GM23248 (cell line): ENCODE measurements at places on chromosomes 13 and 19. TPM values are rescaled to one million over a fixed set of nuclear protein-coding genes. Genes with fewer than 3 reads are reported as not detected.

DNA sequence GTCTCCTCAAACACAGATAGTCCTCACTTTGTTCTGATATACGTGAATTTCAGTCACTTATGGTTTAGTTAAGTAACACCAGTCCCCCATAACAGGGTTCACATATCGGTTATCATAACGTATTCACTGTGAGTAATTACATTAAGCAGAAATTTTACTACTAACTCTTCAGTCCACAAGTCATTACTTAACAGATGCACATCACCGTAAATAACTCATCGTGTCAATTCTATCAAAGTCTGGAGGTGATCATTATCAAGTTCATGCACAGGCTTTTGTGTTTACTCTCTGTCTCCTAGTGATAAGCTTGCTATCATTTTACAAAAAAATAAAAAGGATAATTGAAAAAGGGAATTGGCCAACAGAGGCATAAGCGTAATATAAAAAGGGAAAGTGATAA, 287.4 kb upstream of the ATXN8OS start:
- no peak for DNase-seq

GRCh38 chr19:47106821-47107201, 6.8 kb downstream of the ZC3H4 start:
- DNase-seq = peak; percentile 86

Gene CNFN
- total RNA-seq = not detected in 2 replicates

- DNase-seq = no peak
Measured at GRCh38 chr13:40483601-40484000, 182.8 kb downstream of the FOXO1 start.

Gene CAPS
- 5.1 and 16.1 TPM in 2 replicates for total RNA-seq

Gene GPX4
- 298 and 323 TPM in 2 replicates for total RNA-seq

DNA sequence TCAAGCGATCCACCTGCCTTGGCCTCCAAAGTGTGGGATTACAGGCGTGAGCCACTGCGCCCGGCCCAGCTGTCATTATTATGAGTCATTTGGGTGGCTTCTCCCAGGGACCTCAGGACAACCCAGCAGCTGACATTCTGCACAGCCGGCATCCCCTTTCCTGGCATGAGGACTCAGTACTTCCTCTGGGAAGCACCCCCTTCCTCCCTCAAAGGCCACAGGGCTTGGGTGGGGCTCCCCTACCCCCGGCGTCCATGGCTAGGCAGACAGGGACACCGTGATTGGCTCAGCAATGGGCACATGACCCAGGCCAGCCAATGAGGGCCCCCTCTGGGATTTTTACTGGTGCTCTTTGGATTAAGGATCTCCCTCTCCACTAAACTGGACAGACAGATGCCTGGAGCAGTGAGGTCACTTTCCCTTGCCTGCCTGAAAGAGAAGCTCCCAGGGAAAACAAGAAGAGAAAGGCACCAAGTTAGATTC, 6.0 kb downstream of the KANK2 start:
- DNase-seq = peak; percentile 74

DNA sequence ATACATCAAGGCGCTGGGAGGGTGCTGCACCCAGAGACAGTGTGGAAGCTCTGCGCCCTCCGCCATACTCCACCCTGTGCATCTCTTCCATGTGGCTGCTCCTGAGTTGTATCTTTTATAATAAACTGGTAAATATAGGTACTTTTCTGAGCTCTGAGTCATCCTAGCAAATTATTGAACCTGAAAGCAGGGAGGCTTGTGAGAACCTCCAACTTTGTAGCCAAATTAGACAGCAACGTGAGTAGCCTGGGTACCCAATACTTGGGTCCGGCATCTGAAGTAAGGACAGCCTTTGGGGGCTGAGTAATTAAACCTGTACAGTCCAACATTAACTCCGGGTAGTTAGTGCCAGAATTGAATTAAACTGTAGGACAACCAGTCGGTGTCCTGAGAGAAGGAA, 57.4 kb downstream of the RUBCNL start:
- DNase-seq = no peak

Gene LYL1
- total RNA-seq = not detected in 2 replicates

DNA sequence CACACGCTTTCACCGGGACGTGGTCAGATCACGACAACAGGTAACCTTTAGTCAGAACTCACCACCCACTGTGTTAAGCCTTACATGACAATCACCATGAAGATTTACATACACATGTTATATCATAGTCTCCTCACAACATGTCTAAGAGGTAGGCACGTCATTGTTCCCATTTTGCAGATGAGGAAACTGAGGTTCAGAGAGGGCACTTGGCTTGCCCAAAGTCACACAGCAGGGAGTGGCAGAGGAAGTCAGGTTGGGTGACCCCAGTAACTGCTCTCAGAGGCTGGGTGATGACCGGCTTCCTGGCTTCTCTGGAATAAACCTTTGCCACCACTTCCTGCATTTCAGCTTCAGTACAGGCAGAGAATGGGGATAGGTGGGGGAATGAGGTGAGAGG, 5.3 kb downstream of the KLK10 start:
- no peak for DNase-seq

DNA sequence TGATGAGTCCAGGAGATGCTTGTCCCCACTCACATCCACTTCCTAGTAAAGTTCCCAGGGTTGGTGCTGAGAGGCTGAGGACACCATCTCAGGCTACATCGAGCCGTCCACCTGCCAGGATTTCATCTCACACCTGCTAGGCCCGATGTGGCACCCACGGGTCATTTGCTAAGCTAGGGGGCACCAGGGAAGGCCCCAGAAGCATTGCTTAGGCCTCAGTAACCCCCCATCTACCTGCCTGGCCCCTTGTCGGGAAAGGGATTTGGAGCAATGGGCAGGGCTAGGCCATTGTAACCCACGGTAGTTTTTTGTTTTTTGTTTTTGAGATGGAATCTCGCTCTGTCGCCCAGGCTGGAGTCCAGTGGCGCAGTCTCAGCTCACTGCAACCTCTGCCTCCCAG, 51.8 kb downstream of the F2RL3 start:
- DNase-seq = no peak

DNA sequence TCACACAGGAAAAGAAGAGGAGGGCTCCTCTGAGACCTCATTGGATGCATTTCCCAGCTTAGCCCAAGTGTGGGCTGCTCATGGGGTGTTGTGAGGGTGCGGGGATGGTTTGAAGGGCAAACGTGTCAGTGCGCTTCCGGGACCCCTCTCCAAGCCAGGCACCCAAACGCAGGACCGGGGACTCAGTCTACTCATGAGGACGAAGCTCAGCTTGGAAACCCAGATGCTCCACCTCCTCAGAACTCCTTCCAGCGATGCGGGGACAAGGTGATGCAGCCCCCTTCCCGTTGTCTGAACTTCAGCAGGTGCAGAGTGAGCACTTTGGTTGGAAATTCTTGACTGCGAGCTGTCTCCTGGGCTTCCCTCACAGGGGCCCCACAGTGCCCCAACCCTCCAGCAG, 33.1 kb upstream of the MTIF3 start:
- DNase-seq = no peak

DNA sequence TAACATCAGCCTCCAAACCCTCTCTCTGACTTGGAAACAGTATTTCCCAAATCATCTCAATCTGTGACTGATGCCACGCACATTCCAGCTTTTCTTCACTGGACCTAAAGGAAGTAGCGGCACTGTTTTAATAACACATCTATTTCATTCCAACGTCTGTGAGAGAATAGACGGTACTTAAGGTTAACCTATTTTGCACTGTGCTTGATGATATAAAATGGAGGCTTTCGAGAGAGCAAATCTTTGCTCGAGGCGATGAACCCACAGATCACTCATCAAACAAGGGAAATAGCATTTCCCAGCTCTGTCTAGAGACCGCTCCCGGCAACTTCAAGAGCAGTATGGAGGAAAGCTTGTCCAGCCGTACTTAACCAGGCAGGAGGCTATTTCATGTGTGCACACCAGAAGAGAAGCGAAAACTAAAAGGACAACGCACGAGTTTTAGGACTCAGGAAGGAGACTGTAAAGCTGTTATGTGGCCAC, 2.9 kb downstream of the UBL3 start:
- DNase-seq = peak; percentile 72

DNA sequence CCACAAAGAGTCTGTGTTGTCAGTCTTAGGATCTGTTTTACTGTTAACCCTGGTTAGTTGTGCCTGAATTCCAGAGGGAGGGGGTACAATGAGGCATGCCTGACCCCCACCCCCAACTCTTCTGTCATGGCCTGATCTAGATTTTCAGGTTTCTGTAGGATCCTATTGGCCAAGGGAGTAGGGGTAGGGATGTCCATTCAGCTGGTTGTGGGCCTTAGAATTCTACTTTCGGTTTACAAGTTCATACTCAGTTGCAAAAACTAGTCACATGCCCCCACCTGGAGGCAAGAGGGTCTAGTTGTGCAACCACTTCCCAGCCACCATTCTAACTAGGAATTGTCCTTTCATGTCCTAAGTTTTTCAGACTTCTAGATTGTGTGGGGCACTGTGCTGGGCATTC, 94.3 kb upstream of the MBNL2 start:
- DNase-seq = no peak

DNA sequence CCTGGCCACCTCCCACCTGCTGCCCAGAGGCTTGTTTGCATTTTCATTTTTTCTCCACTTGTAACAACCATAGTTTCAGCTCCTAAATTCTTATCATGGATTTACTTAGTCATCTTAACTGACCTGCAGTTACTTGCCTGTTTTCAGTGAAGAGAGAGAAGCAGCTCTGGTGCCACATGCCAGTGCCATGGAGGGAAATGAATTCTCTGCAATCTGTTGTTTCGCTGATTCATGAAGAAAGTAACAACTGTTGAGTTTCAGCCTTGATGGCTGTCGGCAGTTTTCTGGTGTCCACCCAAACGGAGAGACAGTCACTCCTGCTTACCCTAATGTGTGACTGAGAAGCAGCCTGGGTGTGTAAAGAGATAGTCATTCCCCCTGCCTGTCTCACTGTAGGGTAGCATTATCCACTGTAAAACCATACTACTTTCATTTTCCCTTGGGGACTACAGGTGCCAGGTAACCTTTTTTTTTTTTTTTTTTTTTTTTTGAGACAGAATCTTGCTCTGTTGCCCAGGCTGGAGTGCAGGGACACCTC, 116.1 kb downstream of the DNAJC3 start:
- DNase-seq = peak; percentile 12

DNA sequence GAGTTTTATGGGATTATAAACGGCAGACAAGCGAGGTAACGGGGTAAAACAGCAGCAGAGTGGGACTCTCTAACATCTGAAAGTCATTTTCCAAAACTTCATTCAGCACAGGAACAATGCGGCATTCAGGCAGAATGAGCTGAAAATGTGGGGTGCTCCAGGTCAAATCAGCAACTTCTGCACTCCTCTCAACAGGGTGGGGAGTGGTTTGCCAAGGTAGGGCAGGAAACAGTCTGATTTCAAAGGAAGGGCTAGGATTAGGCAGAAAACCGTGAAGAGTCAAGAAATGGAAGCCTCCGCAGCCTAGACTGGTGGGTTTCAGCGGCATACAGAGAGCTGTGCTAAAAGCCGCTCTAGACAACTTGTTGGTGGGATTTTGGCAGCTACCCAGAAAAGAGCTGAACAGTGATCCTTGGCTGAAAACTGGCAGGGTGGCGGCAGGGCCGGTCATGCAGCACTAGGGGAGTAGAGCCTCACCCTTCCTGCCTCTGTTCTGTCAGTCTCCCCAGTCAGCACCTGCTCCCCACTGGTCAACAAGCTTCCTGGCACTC, 154.2 kb upstream of the KLF12 start:
- no peak for DNase-seq

DNA sequence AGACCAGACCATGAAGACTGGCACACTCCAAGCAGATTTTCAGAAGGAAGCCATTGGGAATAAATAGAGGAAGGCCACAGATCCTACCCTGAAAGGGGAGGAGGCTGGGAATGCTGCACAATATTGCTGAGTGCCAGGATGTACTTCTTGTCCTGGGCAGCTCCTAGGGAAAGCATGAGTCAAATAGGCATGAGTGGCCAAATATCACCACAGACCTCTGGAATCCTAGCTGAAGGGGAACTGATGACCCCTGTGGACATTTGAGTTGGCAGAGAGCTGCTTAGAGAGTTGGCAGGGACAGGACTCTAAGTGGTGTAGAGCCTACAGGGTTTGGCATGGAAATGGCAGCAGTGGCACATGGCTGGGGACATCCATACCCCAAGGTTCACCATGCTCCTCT, 234.3 kb upstream of the TRPC4 start:
- peak; percentile 30 for DNase-seq

GRCh38 chr19:33641956-33642498, 20.3 kb downstream of the CHST8 start:
- DNase-seq = no peak

- no peak for DNase-seq
Measured at GRCh38 chr13:30751183-30751933, 16.0 kb downstream of the ALOX5AP start.

DNA sequence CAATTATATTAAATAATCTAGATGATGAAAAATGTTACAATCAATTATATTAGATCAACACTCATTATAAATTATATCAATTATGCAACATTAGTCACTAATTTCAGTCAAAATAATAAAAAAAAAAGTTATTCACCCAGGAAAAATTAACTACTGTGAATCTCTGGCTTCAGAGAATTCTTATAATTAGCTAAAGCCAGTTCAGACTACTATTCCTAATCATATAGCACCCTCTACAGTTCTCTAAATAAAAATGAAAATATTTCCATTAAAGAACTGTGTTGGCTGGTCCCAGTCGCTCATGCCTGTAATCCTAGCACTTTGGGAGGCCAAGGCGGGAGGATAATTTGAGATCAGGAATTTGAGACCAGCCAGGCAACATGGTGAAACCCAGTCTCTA, 33.0 kb downstream of the XPO4 start:
- DNase-seq = peak; percentile 40

GRCh38 chr13:73338389-73338788, 279.6 kb downstream of the KLF5 start:
- peak; percentile 3 for DNase-seq

- DNase-seq = peak; percentile 58
Measured at GRCh38 chr19:3625996-3626472, 556 bp downstream of the CACTIN start.

DNA sequence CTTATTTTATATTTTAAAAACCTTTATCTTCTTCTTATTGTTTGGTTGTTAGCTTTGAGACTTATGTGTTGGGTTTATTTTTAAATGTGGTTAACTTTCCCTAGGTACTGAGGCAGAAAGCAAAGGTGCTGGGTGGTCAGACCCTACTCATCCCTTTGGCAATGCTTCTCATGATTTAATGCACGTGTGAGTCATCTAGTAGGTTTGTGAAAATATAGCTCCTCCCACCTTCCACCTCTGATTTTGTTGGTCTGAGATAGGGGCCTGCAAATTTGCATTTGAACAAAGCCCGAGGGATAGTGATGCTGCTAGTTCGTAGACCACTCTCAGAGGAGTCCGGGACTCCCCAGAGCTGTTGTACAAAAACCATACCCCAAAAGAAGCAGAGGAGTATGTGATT, 771.3 kb upstream of the ARGLU1 start:
- DNase-seq = peak; percentile 71

GRCh38 chr13:66612983-66613382, 617.2 kb downstream of the PCDH9 start:
- no peak for DNase-seq

Gene EID2
- 12.3 and 14.3 TPM in 2 replicates for total RNA-seq

Gene CD70
- not detected in 2 replicates for total RNA-seq
